ENCODE measurements at places on chromosomes 7 and 10. TPM values are rescaled to one million over a fixed set of nuclear protein-coding genes. Genes with fewer than 3 reads are reported as not detected.

The NODAL gene
- not detected for total RNA-seq

The SEPHS1 gene
- 34.8 TPM for total RNA-seq

The PTPRZ1 gene
- 8.8 TPM for total RNA-seq

The SPDYE1 gene
- total RNA-seq, result not detected

Data from sciatic nerve (tissue), 2 donors.